ENCODE measurements at places on chromosomes 12 and 14.

DNA sequence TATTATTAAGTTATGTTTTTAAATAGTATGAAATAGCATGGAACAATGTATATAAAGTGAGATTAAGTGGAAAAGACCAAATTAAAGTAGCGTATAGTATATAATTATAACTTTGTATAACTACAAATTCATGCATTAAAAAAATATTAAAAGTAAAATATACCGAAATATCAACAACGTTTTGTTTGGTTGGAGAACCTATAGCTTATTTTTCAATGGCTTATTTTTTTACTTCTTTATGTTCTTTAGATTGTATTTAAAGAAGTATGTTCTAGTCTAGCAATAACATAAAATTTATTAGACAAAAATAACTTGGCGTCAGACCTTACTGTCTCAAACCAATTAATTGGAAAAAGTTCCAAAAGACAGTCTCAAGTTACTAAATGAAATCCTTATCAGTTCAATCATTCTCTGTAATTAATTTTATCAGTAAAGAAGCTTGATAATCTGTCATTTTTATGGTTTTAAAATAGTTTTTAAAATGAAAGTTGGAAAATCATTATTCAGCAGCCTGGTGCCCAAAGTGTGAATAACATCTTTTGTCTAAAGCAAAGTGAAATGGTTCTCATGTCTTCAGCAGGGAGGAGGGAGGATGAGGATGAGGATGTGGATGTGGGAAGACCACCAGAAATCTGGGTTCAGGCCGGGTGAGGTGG, 46.7 kb downstream of the IRAK3 start:
- no peak for DNase-seq
- peaks cover 10% of the 10 kb centered on the region for H3K27me3 ChIP-seq
- peak overlapping the region; percentile 78 for H3K4me3 ChIP-seq
- H3K27ac ChIP-seq: no peak overlapping the region

- H3K4me3 ChIP-seq: no peak overlapping the region
- peaks cover 24% of the 10 kb centered on the region for H3K4me1 ChIP-seq
- H3K27me3 ChIP-seq: no peaks in the 10 kb centered on the region
- no peak for DNase-seq
- H3K36me3 ChIP-seq: no peaks in the 10 kb centered on the region
- peak overlapping the region; percentile 54 for H3K27ac ChIP-seq
Observed at GRCh38 chr14:61042220-61042619, 61.2 kb downstream of the SLC38A6 start.

DNA sequence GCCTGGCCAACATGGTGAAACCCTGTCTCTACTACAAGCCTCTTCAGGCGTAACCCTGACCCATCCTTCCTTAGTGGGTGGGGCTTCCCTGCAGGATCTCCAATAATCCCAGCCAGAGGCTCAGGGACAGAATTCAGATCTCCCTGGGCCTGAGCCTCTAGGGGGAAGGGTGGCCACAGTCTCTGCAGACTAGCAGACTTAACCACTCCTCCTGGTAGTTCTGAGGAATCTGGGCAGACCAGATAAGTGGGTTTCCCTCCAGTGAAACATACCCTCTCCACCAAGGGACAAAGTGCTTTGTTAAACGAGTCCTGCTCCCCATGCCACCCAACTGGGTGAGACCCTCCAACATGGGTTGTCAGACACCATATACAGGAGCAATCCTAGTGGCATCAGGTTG, 36.6 kb upstream of the TRIM9 start:
- no peaks in the 10 kb centered on the region for H3K4me1 ChIP-seq
- H3K4me3 ChIP-seq: no peak overlapping the region
- peaks cover 11% of the 10 kb centered on the region for H3K27me3 ChIP-seq

GRCh38 chr12:55717011-55718007, 1.5 kb downstream of the BLOC1S1 start:
- H3K4me1 ChIP-seq: peaks cover 43% of the 10 kb centered on the region
- H3K4me3 ChIP-seq: peak overlapping the region; percentile 88
- no peaks in the 10 kb centered on the region for H3K36me3 ChIP-seq
- no peak for DNase-seq
- H3K27me3 ChIP-seq: peaks cover 13% of the 10 kb centered on the region

GRCh38 chr14:58863661-58864345, 226.0 kb downstream of the DACT1 start:
- no peak overlapping the region for H3K4me3 ChIP-seq
- H3K36me3 ChIP-seq: peaks cover 19% of the 10 kb centered on the region

DNA sequence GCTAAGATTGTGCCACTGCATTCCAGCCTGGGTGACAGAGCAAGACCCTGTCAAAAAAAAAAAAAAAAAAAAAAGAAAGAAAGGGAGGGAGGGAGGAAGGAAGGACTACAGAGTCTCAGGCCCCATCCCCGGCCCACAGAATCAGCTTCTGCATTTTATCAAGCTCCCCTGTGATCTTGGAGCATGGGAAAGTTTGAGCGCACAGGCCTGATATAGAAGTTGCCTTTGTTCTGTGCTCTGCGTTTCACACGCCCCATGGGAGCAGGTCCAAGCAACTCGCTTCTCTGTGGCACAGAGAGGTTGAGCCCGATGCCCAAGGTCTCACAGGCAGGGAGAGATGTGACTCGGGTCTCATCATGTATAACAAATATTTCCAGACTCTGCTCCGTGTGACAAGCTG, 101.8 kb downstream of the PHETA1 start:
- no peak overlapping the region for H3K4me3 ChIP-seq
- H3K27ac ChIP-seq: peak overlapping the region; percentile 64
- H3K27me3 ChIP-seq: no peaks in the 10 kb centered on the region
- DNase-seq: no peak

- no peak overlapping the region for H3K4me3 ChIP-seq
- peaks cover 85% of the 10 kb centered on the region for H3K36me3 ChIP-seq
- no peak for DNase-seq
- H3K27me3 ChIP-seq: no peaks in the 10 kb centered on the region
Observed at GRCh38 chr12:104319918-104320626, 16.5 kb downstream of the EID3 start.

- H3K36me3 ChIP-seq: peaks cover 67% of the 10 kb centered on the region
- no peaks in the 10 kb centered on the region for H3K27me3 ChIP-seq
- H3K4me3 ChIP-seq: no peak overlapping the region
- H3K4me1 ChIP-seq: peaks cover 6% of the 10 kb centered on the region
- H3K27ac ChIP-seq: no peak overlapping the region
Observed at GRCh38 chr12:109937371-109937770, 37.3 kb downstream of the TCHP start.

DNA sequence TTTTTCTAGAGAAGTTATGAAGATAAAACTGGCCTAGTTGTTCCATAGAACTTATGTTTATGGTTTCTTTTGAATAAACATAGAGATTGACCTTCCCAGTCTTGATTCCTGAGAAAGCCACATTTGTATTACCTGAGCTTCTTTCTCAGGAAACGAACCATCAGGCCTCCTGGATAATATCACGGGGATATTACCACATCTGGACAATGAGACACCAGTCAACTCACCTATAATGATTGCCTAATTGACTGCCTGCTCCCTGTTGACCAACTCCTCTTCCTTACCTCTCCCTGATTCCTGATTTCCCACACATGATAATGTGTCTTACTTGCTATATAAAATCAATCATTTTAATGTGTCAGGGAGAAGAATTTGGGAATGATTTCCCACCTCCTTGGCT, 822.7 kb downstream of the LRFN5 start:
- H3K27me3 ChIP-seq: no peaks in the 10 kb centered on the region
- DNase-seq: no peak
- H3K4me1 ChIP-seq: no peaks in the 10 kb centered on the region
- H3K27ac ChIP-seq: no peak overlapping the region
- H3K36me3 ChIP-seq: no peaks in the 10 kb centered on the region
- H3K4me3 ChIP-seq: no peak overlapping the region

GRCh38 chr12:6067152-6067916, 57.1 kb downstream of the VWF start:
- no peaks in the 10 kb centered on the region for H3K36me3 ChIP-seq
- H3K27ac ChIP-seq: no peak overlapping the region
- H3K4me3 ChIP-seq: no peak overlapping the region
- H3K4me1 ChIP-seq: peaks cover 39% of the 10 kb centered on the region
- H3K27me3 ChIP-seq: peaks cover 6% of the 10 kb centered on the region

GRCh38 chr14:23381871-23382270, 5.0 kb downstream of the CMTM5 start:
- H3K4me3 ChIP-seq: no peak overlapping the region
- H3K27me3 ChIP-seq: peaks cover 26% of the 10 kb centered on the region
- H3K27ac ChIP-seq: no peak overlapping the region
- peaks cover 65% of the 10 kb centered on the region for H3K4me1 ChIP-seq
- no peaks in the 10 kb centered on the region for H3K36me3 ChIP-seq

- H3K4me1 ChIP-seq: no peaks in the 10 kb centered on the region
- H3K27ac ChIP-seq: no peak overlapping the region
- no peaks in the 10 kb centered on the region for H3K27me3 ChIP-seq
Observed at GRCh38 chr14:67167420-67168109, 21.7 kb upstream of the GARIN2 start.

- H3K36me3 ChIP-seq: no peaks in the 10 kb centered on the region
- no peak overlapping the region for H3K27ac ChIP-seq
- DNase-seq: no peak
- peaks cover 6% of the 10 kb centered on the region for H3K4me1 ChIP-seq
- no peaks in the 10 kb centered on the region for H3K27me3 ChIP-seq
- H3K4me3 ChIP-seq: no peak overlapping the region
Observed at GRCh38 chr14:103543140-103543539, 14.1 kb downstream of the TRMT61A start.

GRCh38 chr14:79652513-79653307, 558.6 kb downstream of the DIO2 start:
- H3K27ac ChIP-seq: no peak overlapping the region
- peaks cover 14% of the 10 kb centered on the region for H3K36me3 ChIP-seq
- H3K4me3 ChIP-seq: no peak overlapping the region

GRCh38 chr12:91896286-91897024, 249.2 kb downstream of the BTG1 start:
- no peak overlapping the region for H3K27ac ChIP-seq
- H3K27me3 ChIP-seq: no peaks in the 10 kb centered on the region
- no peak for DNase-seq
- H3K4me3 ChIP-seq: no peak overlapping the region
- H3K4me1 ChIP-seq: peaks cover 16% of the 10 kb centered on the region

GRCh38 chr12:129312048-129312447, 458.8 kb downstream of the GLT1D1 start:
- H3K4me3 ChIP-seq: no peak overlapping the region
- H3K36me3 ChIP-seq: no peaks in the 10 kb centered on the region
- no peaks in the 10 kb centered on the region for H3K4me1 ChIP-seq
- H3K27ac ChIP-seq: no peak overlapping the region
- peaks cover 3% of the 10 kb centered on the region for H3K27me3 ChIP-seq
- DNase-seq: no peak

GRCh38 chr14:70920608-70921007, 13.3 kb downstream of the PCNX1 start:
- H3K36me3 ChIP-seq: peaks cover 21% of the 10 kb centered on the region
- H3K27me3 ChIP-seq: no peaks in the 10 kb centered on the region
- H3K4me1 ChIP-seq: peaks cover 24% of the 10 kb centered on the region
- no peak overlapping the region for H3K4me3 ChIP-seq
- DNase-seq: no peak
- peak overlapping the region; percentile 48 for H3K27ac ChIP-seq

- no peak overlapping the region for H3K27ac ChIP-seq
- peaks cover 6% of the 10 kb centered on the region for H3K36me3 ChIP-seq
- H3K27me3 ChIP-seq: peaks cover 57% of the 10 kb centered on the region
- peaks cover 21% of the 10 kb centered on the region for H3K4me1 ChIP-seq
- no peak for DNase-seq
Observed at GRCh38 chr12:63152321-63152700, 1.3 kb upstream of the AVPR1A start.

DNA sequence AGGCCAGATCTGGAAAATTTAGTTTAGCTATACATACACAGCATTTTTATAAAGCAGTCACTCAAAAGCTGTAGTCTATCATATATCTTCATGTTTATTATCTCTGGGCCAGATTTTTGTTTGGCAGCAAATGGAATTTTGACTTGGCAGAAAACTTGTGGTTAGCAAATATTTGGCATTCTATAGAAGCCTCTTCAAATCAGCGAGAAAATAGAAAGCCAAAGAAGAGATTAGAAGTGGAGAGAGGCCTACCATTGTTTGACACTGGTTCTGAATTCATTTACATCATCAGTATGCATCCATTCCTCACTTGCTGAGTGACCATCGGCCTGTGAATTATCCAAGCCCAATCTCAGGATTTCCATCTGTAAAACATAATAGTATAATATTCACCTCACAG, 1077.6 kb downstream of the GALC start:
- H3K27ac ChIP-seq: no peak overlapping the region
- no peak for DNase-seq
- H3K4me1 ChIP-seq: no peaks in the 10 kb centered on the region
- H3K27me3 ChIP-seq: peaks cover 2% of the 10 kb centered on the region

- H3K27ac ChIP-seq: no peak overlapping the region
- no peak overlapping the region for H3K4me3 ChIP-seq
- no peaks in the 10 kb centered on the region for H3K27me3 ChIP-seq
- peaks cover 61% of the 10 kb centered on the region for H3K4me1 ChIP-seq
- DNase-seq: no peak
- H3K36me3 ChIP-seq: peaks cover 4% of the 10 kb centered on the region
Observed at GRCh38 chr12:121766290-121767039, 27.0 kb downstream of the RHOF start.

DNA sequence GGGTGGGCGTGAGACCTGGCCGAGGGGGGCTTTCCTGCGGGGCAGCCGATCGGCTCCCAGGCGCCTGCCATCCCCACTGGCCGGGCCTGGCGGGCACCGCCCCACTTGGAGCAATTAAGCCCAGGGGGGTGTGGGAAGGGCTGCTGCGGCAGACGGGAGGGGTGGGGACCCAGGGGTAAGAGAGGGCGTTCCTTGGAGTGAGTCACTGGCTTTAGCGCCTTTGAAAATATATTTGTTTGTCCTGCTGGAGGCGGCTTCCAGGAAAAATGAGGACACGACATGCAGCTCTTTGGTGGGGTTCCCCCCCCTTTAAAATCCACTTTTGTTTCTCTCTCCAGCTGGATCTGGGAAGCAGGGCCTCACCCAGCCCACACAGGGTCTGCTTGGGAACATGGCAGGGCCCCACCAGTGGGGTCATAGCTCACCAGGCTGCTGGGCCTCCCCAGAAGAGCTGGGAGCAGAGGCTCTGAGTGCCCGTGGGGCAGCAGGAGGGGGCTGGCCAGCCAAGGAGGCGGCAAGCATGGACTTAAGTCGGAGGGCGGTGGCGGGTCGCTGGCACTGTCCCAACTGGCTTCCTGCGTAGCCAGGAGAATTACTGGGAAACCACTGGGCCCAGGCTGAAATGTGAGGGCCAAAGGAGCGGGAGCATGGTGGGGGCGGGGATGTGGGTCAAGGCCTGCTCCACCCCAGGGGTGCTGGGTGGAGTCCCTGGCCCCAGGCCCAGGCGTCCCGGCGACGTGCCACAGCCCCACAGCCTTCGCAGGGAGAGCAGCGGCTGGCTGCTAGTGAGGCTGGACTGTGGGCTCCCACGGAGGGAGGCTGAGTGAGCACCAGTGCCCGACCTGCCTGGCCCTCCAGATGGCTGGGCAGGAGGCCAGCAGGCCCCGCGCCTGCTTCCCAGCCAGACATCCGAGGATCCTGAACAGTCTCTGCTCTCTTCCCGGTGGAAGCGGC, 128.0 kb downstream of the RFLNA start:
- H3K36me3 ChIP-seq: peaks cover 45% of the 10 kb centered on the region
- no peak overlapping the region for H3K27ac ChIP-seq
- no peak overlapping the region for H3K4me3 ChIP-seq
- H3K4me1 ChIP-seq: peaks cover 54% of the 10 kb centered on the region
- H3K27me3 ChIP-seq: peaks cover 8% of the 10 kb centered on the region

- no peak overlapping the region for H3K27ac ChIP-seq
- DNase-seq: no peak
- H3K27me3 ChIP-seq: peaks cover 2% of the 10 kb centered on the region
- H3K36me3 ChIP-seq: peaks cover 56% of the 10 kb centered on the region
Observed at GRCh38 chr14:73014105-73014504, 12.8 kb downstream of the ZFYVE1 start.

Measured in nephron progenitor cell (in vitro differentiated cells).